Stomach (tissue), 19 donors: ENCODE measurements at places on chromosomes 6 and 20. TPM values are rescaled to one million over a fixed set of nuclear protein-coding genes. Genes with fewer than 3 reads are reported as not detected.

Gene SAMD5
- 19.1 TPM for total RNA-seq

Gene PNRC1
- 214 TPM for total RNA-seq

Gene FOXS1
- total RNA-seq = not detected

Gene APOM
- not detected for total RNA-seq

Gene CCN6
- not detected for total RNA-seq

GRCh38 chr20:47764154-47764733, 21.0 kb downstream of the SULF2 start:
- H3K27me3 ChIP-seq = no peaks in the 10 kb centered on the region
- H3K27ac ChIP-seq = no peak overlapping the region
- DNase-seq = no peak
- H3K4me3 ChIP-seq = no peak overlapping the region

DNA sequence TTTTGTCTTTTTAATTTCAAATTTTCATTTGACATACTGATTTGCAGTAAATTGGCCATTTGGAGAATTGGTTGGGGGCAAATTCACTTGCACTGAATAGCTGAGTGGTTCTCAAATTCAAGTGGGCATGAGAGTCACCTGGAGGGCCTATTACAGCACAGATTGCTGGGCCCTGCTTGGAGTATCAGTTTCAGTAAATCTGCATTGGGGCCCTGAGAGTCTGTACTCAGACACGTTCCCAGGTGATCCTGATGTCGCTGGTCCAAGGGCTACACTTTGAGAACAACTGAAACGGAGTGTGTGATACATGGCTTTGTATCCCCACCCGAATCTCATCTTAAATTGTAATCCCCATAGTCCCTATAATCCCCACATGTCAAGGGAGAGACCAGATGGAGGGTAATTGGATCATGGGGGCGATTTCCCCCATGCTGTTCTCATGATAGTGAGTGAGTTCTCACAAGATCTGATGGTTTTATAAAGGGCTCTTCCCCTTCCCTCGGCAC, 115.9 kb downstream of the KLHL32 start:
- no peak overlapping the region for H3K4me3 ChIP-seq
- no peak for DNase-seq
- no peaks in the 10 kb centered on the region for H3K4me1 ChIP-seq
- no peaks in the 10 kb centered on the region for H3K36me3 ChIP-seq
- no peak overlapping the region for H3K27ac ChIP-seq

GRCh38 chr6:111477481-111477938, 5.5 kb downstream of the REV3L start:
- H3K27me3 ChIP-seq = no peaks in the 10 kb centered on the region
- no peak overlapping the region for H3K4me3 ChIP-seq
- peaks cover 24% of the 10 kb centered on the region for H3K4me1 ChIP-seq
- H3K36me3 ChIP-seq = no peaks in the 10 kb centered on the region
- H3K27ac ChIP-seq = no peak overlapping the region
- DNase-seq = no peak

DNA sequence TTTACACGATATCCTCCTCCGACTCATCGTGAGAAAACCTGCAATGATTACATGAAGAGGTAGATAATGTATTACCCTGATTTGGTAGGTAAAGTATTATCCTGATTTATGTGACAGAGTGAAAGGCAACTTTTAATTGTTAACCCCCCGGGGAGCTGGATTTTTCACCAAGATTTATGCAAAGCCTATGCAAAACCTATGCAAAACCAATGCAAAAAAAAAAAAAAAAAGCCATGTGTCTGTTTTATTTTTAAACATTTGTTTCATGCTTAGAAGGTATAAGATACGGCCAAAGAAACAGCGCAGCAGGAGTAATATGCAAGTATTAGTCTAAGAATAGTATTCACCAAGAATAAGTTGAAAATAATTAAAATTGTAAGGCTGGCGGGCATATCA, 109.9 kb downstream of the IPCEF1 start:
- H3K4me3 ChIP-seq = peak overlapping the region; percentile 21
- H3K27me3 ChIP-seq = no peaks in the 10 kb centered on the region
- H3K4me1 ChIP-seq = peaks cover 13% of the 10 kb centered on the region
- H3K36me3 ChIP-seq = no peaks in the 10 kb centered on the region

- H3K36me3 ChIP-seq = no peaks in the 10 kb centered on the region
- H3K4me3 ChIP-seq = no peak overlapping the region
- no peak overlapping the region for H3K27ac ChIP-seq
- H3K4me1 ChIP-seq = no peaks in the 10 kb centered on the region
- no peak for DNase-seq
These were observed 35.4 kb downstream of the AGPAT4 start for GRCh38 chr6:161238500-161238899.

GRCh38 chr6:62993951-62994350, 217.3 kb upstream of the FKBP1C start:
- no peak overlapping the region for H3K27ac ChIP-seq
- no peak for DNase-seq
- no peaks in the 10 kb centered on the region for H3K4me1 ChIP-seq
- H3K36me3 ChIP-seq = no peaks in the 10 kb centered on the region

DNA sequence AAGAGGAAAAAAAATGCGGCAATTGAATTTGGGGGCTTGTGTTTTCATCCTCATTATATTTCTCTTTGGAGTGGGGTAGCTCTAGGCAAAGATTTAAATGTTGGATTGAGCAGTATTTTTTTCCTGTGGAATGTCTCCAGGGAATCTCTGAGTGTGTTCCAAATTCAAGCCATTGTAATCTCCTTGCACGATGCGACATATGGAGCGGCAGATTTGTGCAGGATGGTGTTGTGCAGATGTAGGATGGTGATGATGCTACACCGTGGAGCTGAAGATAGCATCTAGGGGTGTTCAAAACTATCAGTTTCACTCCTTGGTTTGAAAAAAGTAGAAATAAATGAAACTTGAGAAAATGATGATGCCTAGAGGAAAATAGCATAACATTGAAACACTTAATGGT, 777.5 kb upstream of the EPHA7 start:
- no peak overlapping the region for H3K4me3 ChIP-seq
- no peaks in the 10 kb centered on the region for H3K36me3 ChIP-seq
- no peak for DNase-seq
